Stimulated activated CD8-positive, alpha-beta memory T cell treated with anti-CD3 and anti-CD28 coated beads, Interleukin-4, amount 100 ng/mL, for 1 hour (primary cell): ENCODE measurements at places on chromosomes 1 and 21.
A peak's percentile ranks its signal among the peaks of the same experiment; 100 is the strongest.

- no peak for DNase-seq
These were observed 36.4 kb downstream of the MRAP start for GRCh38 chr21:32334980-32335531.

GRCh38 chr1:110412576-110412975 lies 5.1 kb upstream of the LAMTOR5 start:
- peak; percentile 5 for DNase-seq

- DNase-seq: no peak
These were observed 244.8 kb downstream of the DUSP10 start for GRCh38 chr1:221497046-221497445.

DNA sequence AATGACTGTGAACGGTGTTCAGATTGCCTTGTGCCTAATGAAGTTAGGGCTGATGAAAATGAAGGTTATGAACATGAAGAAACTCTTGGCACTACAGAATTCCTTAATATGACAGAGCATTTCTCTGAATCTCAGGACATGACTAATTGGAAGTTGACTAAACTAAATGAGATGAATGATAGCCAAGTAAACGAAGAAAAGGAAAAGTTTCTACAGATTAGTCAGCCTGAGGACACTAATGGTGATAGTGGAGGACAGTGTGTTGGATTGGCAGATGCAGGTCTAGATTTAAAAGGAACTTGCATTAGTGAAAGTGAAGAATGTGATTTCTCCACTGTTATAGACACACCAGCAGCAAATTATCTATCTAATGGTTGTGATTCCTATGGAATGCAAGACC lies 96.6 kb downstream of the ZFYVE9 start:
- DNase-seq: no peak

DNA sequence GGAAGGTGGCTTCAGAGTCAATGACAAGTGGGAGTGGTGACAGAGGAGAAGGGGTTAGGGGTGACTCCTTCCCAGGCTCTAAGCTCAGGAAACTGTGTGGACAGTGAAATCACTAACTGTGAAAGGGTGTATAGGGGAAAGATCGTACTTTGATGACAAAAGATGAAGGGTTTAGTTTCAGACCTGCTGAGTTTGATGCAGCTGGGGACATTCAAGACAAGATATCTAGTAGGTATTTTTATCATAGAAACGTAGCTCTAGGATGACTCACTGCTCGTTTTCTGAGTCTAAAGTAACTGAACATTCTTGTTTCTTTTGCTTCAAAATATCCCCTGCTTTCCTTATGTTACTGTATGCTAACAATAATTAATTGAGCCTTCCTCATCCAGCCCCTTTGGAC lies 149.0 kb downstream of the PCP4 start:
- DNase-seq: no peak

GRCh38 chr1:43058545-43059360 lies 100.1 kb upstream of the SLC2A1 start:
- no peak for DNase-seq

- DNase-seq: no peak
These were observed 577.7 kb downstream of the MRPL39 start for GRCh38 chr21:25029580-25029979.

- no peak for DNase-seq
These were observed 70.5 kb downstream of the SSBP3 start for GRCh38 chr1:54335755-54336108.

GRCh38 chr1:16064536-16065268 lies 8.7 kb downstream of the FAM131C start:
- no peak for DNase-seq

DNA sequence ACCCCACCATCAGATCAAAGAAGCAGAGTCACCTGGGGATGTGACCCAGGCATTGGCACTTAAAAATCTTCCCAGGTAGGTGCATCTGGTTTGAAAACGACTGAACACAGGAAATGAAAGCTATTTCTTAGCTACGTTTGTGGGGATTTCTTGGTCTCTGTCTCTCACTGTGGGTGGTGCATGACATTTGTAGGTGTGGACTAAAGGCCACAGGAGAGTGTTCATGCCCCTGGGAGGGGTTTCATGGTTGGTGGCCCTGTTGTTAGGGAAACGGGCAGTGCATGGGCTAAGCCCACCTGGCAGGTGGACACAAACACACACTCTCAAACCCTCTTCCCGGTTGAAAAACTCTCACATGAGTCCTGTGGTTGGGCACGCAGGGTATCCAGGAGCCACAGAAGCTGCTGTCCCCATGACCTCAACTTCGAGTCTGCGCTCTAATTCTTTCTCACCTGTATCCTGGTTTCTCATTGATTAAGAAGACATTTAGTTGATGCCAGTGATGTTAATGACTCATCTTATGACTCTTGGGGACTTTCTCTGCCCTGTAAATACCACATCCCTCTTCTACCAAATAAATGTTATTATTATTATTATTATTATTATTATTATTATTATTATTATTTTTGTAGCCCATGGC lies 119.4 kb downstream of the MRPS6 start:
- no peak for DNase-seq

- DNase-seq: no peak
These were observed 369.7 kb downstream of the RRAGC start for GRCh38 chr1:38489844-38490270.

GRCh38 chr1:147721716-147722115 lies 38.7 kb downstream of the GJA5 start:
- DNase-seq: no peak

DNA sequence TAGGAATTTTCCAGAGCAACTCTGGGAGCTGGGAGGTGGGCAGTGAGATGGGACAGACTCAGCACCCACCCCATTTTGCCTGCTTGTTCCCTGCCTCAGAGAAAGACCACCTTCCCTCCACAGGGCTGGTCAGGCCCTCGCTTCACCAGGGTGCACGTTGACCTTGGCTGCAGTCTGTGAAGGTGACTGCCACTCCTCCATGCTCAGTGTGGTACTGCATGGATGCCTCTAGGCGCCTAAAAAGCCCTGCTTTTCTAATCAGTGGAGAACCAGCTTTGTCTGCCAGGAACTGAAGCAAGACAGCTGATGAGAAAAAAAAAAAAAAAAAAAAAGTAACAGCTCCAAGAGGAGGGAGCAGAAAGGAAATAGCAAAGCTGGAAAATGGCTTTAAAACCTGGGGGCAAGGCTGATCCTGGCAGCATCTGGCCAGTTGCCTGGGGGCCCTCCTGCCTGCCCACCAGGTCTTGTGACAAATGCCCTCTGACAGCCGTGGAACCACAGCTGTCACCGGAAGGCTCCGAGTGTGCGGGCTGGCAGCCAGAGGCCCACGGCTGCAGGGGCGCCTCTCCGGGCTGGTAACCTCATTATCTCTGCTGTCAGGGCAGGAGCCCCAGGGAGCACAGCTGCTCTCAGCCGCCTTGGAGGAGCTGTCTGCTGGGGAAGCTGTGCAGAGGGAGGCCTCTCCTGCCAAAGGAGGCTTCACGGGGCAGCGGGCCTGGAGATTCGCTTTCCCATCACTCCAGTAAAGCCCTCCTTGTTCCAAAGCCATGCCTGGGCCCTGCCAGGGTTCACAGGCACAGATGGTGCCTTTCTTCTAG lies 13.7 kb downstream of the KIAA1614 start:
- DNase-seq: no peak

DNA sequence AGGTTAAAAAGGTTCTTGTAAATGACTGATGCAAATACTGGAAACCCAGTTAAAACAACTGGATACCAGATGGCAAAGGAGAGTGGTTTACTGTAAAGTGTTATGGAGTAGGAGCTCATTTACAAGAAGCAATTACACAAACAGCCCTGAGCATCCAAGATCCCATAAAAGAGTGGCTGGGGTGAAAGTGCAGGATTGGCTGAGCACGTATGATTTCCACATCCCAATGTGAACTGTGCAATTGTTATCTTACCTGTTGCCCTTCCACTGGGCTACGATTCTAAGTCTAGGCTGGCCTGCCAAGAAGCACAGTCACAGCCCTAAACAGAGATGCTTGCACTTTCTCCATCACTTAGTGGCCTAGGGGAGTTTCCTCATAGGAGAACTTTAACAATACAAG lies 277.6 kb upstream of the RUNX1 start:
- no peak for DNase-seq

- DNase-seq: no peak
These were observed 36.3 kb downstream of the ERICH3 start for GRCh38 chr1:74637296-74637695.

GRCh38 chr1:182834326-182834725 lies 4.8 kb upstream of the DHX9 start:
- DNase-seq: no peak

GRCh38 chr1:3609769-3610526 lies 1.4 kb downstream of the MEGF6 start:
- DNase-seq: no peak

- no peak for DNase-seq
These were observed 25.8 kb upstream of the RCC2 start for GRCh38 chr1:17465228-17465627.

DNA sequence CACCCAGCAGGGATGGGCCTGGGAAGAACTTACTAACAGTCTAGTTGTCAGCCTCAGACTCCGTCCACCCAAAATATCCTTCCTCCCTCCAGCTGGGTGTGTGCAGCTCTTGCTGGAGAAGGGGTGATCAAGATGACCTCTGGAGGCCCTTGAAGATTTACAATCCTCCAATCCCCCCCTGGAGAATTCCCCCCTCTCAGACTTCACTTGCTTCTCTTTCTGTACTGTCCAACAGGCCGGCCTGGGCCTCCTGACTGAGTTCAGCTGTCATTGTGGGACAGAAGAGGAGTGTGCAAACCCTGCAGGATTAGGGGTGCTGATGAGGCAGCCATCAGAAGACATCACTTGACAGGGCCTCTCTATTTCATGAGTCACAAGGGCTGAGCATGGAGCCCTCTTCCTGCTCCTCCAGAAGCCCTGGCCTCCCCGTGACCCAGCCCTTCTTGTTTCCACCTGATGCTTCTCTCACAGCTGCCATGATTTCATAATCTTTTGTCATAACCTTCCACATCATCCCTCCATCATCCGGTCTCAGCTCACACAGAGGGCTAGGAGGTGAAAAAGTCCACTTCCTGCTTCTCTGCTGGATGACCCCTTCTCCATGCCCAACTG lies 17.5 kb upstream of the IGFN1 start:
- DNase-seq: no peak
